ENCODE measurements at places on chromosomes 7 and 10.

- no peak for DNase-seq
Observed at GRCh38 chr7:131995324-131995723, 438.9 kb upstream of the PODXL start.

DNA sequence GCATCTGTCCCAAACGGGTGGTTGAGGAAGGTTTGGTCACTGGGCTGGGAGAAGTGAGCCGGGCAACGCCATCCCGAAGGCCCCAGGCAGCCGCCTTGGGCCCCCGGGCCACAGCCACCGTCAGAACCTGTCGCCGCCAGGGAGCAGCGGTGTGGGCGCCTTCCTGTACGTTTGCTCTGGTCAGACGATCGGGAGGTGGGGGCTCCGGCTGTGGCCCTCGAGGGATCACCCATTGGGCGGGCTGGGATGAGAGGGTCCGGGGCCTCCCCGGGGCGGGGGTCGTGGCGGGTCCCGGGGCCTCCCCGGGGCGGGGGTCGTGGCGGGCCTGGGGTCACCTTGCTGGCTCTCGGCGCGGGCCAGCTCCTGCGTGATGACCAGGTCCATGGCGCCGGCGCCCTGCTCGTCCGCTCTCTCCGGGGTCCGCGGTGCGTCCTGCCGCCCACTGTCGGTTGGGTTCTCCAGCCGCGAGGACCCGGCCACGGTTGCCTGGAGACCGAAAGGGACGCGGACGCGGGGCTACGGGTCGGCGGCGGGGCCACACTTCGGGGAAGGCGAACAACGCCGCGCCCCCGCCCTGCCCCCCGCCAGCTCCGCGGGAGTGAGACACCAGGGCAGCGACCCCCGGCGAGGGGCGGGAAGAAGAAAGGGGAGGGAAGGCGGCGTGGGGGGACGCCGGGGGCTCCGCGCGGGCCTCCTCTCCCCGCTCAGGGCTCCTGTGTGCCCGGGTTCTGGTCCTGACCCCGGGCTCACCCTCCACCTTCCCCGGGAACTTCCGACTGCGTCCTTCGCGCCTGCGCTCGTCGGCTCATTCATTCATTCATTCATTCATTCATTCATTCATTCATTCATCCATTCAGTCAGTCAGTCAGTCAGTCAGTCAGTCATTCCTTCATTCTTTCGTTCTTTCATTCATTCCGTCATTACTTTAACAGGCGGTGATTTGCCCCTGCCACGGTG, at the start of gene CFAP46:
Gene CFAP46 (minus strand): TSS at position 470 of the 957 bp plus-strand sequence. CDS start 86 bp downstream, at position 384.
- no peak for DNase-seq

GRCh38 chr10:92811986-92812385, 36.3 kb upstream of the EXOC6 start:
- no peak for DNase-seq

- no peak for DNase-seq
Observed at GRCh38 chr10:7560519-7560918, 106.2 kb downstream of the ITIH5 start.

GRCh38 chr10:93422118-93422517, 60.0 kb downstream of the MYOF start:
- DNase-seq, result no peak

DNA sequence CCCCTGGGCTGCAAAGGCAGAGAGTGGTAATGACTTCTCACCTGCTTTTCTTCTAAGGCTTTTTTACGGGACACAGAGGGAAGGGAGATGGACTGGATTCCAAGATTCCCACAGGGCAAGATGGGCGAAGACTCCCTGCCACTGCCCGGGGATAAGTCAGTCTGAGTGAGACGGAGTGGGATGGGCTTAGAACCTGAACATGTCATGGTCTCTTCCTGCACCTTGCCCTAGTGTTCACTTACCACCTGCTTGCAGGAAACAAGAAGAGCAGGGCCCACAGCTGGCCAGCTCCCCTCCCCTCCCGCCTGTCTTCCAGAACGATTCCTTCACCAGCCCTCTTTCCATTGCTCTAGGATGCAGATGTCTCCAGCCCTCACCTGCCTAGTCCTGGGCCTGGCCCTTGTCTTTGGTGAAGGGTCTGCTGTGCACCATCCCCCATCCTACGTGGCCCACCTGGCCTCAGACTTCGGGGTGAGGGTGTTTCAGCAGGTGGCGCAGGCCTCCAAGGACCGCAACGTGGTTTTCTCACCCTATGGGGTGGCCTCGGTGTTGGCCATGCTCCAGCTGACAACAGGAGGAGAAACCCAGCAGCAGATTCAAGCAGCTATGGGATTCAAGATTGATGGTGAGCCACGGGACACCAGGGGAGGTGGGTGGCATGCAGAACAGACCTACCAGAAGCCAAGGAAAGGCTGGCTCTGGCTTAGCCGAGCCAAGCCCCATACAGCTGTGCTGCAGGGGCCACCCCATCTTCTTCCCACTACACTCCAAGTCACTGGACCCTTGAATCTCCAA, 1.3 kb downstream of the SERPINE1 start:
- no peak for DNase-seq

DNA sequence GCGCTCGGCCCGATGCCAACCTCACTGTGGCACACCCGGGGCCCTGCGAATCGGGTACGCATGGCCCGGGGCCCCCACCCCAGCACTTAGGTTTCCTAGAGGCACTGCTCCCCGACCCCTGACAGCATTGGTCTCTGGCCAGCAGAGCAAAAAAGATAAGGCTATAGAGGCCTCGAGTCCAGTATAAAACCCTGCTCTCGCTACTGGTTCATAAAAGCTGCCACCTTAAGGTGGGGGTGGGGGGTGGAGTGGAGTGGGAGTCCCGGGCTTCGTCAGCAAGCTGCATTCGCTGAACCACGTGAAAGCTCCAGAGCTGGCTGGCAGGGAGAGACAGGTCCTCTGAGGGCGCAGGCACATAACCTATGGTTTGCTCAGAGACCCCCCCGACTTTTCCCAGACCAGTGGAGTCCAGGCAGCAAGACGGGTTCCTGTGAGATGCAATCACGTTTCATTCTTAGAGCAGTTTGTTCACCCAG, 1.3 kb downstream of the KAZALD1 start:
- no peak for DNase-seq

DNA sequence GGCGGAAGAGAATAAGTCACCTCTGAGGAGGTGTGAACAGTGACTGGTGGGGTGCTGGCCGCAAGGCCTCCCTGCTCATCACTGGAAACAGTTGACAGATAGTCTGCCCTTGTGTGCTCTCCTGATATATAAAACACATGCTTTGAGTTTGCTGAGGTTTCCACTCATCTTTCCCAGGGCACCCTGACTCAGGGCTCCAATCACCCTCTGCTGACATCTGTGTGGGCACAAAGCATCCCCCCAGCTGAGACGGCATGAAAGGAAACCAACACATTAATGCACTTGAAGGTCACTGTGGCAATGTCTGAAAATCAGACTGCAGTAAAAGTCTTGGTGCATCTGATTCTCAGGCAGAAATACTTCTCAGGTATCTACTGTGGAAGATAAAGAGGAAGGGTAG, 49.8 kb downstream of the EPDR1 start:
- DNase-seq, result no peak

GRCh38 chr7:41872966-41873365, 170.1 kb upstream of the INHBA start:
- DNase-seq, result no peak

DNA sequence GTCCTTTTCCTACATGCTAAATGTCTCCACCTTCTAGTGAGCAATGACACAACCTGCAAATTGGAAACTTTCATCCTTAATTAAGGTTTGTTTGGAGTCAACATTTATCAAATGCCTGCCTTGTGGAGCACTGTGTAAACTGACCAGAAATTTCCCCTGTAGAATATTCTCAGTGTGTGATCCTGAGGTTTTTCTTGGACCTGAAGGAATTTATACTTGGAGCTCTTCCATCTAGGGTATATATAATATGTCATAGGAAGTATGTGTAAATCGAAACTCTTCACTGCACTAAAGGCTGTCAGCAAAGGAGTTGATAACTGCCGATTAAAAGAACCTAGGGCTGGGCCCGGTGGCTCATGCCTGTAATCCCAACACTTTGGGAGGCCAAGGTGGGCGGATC, 152.4 kb downstream of the NSUN6 start:
- DNase-seq, result no peak

DNA sequence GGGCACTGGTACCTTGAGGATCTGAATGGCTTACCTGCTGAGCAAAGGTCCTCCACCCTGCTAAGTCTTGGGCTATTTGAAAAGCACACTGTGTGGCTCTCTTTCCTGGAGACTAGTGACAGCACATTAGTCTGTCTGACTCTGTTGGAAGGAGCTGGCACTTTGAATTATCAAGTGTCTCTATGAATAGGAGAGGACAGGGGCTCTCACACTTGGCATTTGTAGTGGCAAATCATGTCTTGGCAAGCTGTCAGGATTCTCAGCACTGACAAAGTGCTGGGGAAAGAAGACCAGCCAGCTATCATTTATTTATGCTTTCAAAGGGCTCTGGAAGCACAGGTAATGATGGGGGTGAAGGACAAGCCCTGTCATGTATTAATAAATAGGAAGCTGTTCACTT, 62.8 kb downstream of the MTPN start:
- no peak for DNase-seq

DNA sequence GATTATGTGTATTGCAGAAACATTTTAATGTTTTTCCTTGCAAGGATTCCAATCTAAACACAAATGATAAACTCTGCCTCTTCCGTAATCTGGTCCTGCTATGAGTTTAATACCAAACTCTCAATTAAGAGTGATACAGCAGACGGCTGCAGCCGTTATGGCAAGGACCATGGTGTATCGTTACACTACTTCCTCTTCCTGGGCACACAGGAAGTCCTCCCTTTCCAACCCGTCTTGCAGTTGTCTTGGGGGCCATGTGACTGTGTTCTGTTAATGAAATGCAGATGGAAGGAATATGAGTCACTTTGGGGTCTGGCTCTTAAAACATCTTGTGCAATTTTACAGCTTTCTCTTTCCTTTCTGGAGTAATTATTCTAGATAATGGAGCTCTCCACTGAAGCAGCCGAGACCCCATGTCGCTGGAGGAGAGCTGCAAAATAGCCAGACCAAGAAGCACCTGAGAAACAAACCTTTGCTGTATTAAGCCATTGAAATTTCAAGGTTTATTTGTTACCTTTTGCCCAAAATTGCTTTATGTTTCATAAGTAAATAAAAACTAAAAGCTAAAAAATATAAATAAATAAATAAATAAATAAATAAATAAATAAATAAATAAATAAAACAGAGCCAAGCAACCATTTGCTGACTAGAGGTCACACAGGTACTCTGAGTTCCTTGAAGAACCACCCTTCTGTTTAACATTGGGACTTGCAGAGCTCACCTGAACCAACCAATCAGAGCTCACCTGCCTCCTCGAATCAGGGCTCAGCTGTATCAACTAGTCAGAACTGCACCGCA, 74.7 kb downstream of the FRMPD2 start:
- DNase-seq, result no peak

DNA sequence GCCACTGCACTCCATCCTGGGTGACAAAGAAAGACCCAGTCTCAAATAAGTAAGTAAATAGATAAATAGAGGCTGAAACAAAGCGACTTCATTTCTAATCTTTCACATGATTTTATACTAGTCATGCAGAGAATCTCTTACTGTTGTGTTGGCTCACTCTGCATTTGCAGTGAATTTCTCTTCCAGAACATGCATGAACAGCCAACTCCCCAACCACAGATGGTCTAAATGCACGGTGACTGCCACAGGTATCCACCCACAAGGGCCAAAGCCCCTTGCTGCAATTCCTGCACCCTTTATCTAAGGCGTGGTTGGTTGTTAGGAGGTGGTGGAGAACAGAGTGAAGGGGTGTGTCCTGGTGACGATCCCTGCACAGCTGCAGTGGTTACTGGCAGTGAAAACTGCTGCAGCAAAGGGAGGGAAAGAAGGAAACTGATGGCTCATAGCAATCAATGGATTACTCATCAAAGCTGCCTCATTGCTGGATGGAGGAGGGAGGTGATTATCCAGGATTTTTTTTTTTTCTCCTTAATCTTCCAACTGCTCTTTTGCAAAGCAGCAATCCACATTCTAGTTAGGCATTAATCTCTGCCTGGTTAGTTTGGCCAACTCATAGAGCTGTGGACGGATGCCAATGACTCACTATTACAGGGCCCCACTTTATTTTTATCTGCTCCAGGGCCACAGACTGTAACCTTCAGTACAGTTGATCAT, 50.6 kb downstream of the PRTFDC1 start:
- no peak for DNase-seq

- DNase-seq, result no peak
Observed at GRCh38 chr10:100482834-100483185, 20.0 kb downstream of the WNT8B start.

- no peak for DNase-seq
Observed at GRCh38 chr7:70571961-70572360, 560.0 kb upstream of the GALNT17 start.

Data from smooth muscle cell of the brain vasculature (primary cell).